ENCODE measurements at places on chromosomes 7 and 10. TPM values are rescaled to one million over a fixed set of nuclear protein-coding genes. Genes with fewer than 3 reads are reported as not detected.

Gene VIM
- total RNA-seq, result 1,797 TPM

- no peak for DNase-seq
Observed at GRCh38 chr10:5814110-5815107, 1.2 kb upstream of the GDI2 start.

DNA sequence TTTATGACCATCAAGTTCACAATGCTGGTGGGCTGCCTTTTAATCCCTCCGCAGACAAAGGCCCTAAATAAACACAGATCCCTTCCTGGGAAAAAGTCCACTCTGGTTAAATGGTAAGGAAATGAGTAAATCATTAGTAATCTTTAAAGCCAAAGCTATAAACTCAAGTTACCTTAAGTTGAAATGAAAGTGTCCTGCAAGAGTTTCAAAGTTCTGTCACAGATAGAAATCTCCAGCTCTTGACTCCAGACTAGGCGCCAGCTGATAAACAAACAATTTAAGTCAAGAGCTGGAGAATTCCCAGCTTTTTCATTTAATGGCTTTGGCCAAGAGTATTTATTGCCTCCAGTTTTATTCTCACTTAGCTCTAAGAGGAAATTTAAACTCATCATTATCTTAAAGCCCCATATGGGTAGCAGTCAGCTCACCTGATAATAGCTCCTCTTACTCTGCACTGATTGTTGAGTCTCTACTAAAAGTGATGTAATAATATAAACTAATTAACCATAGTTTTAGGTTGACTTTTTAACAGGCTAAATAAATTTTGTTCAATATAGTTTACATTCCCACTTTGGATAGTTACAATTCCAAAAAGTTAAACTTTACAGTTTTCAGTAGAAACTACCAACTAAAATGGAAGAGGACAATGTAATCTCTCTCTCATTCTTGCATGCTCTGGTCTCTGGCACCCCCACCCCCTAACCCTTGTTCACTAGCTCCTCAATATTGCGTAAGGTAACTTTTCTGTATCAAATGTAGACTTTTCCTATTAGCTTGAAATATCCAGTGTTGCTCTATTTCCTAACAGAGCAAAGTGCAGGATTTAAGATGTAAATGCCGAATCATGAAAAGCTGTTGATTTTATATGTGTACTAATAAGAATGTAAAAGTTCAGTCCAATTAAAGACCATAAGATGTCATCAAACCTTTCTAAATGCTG lies 56.1 kb downstream of the HIBADH start:
- no peak for DNase-seq

- DNase-seq, result peak; percentile 45
Observed at GRCh38 chr10:124010563-124011131, 82.8 kb downstream of the CHST15 start.

Gene INMT
- total RNA-seq, result 249 TPM

Gene TMEM270
- not detected for total RNA-seq

- no peak for DNase-seq
Observed at GRCh38 chr10:69317175-69317604, 38.9 kb downstream of the HK1 start.

Gene GRID2IP
- total RNA-seq, result 0.41 TPM

Gene ZNF518A
- total RNA-seq, result 23.3 TPM

DNA sequence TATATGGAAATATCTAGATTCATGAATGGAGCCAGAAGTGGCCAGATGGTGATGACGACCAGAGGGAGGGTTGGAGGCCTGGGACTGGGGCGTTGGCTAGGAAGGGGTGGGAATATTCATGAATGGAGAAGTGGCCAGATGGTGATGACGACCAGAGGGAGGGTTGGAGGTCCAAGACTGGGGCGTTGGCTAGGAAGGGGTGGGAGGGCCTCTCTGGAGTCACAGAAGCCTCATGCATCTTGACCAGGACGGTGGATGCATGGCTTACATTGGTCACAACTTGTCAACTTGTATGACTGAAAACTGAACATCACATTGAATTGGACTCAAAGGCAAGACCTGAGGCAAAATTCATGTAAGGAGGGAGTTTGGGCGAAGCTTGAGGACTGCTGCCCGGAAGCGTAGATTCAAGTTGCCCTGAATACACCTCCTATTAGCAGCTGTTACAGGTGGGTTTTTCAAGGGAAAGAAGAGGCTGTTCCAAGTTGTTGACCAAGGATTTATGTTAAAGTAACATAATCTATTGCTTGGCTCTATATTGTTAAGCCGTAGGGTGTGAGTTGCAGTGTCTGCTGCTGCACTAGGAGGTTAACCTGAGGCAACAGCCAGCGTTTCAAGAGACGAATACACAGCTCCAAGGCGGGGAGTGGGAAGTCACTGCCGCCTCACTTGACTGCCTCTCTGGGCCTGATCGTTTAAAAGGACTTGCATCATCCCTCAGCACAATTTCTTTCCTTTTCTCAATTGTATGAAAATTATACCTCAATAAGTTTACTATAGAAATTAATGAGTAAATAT lies 55.1 kb upstream of the FAM20C start:
- DNase-seq, result no peak
